ENCODE measurements at places on chromosomes 6 and 20.

GRCh38 chr6:186340-186965, 105.8 kb upstream of the DUSP22 start:
- DNase-seq: no peak

- no peak for DNase-seq
Measured at GRCh38 chr6:128033156-128033555, 132.3 kb upstream of the THEMIS start.

GRCh38 chr6:34979994-34980393, 90.9 kb downstream of the ANKS1A start:
- no peak for DNase-seq

GRCh38 chr6:55957961-55958422, 82.6 kb upstream of the BMP5 start:
- no peak for DNase-seq

GRCh38 chr6:57108691-57109090, 18.7 kb downstream of the ZNF451 start:
- DNase-seq: peak; percentile 37

DNA sequence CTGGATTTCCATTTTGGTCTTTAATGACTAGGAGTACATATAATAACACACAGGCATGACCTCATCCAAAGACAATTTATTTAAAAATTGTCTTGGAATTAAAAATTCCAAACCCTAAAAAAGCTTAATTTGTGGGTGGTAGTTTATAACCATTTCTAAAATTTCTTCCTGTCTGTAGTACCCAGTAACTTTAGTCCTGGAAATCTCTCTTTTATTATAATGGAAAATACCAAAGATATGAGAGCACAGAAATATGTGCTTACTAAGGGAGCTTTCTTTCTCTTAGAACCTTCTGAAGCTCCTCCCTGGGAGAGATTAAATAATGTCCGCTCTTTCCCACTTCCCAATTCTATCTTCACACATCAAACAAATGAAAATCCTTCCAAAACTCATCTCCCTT, 70.5 kb upstream of the PRL start:
- no peak for DNase-seq

- DNase-seq: no peak
Measured at GRCh38 chr6:137434640-137435039, 59.6 kb downstream of the OLIG3 start.

- peak; percentile 16 for DNase-seq
Measured at GRCh38 chr6:127118298-127119101, at the start of gene RSPO3. TSS of gene RSPO3 (plus strand) at chr6:127118671. CDS start at chr6:127119193, 522 bp downstream.

DNA sequence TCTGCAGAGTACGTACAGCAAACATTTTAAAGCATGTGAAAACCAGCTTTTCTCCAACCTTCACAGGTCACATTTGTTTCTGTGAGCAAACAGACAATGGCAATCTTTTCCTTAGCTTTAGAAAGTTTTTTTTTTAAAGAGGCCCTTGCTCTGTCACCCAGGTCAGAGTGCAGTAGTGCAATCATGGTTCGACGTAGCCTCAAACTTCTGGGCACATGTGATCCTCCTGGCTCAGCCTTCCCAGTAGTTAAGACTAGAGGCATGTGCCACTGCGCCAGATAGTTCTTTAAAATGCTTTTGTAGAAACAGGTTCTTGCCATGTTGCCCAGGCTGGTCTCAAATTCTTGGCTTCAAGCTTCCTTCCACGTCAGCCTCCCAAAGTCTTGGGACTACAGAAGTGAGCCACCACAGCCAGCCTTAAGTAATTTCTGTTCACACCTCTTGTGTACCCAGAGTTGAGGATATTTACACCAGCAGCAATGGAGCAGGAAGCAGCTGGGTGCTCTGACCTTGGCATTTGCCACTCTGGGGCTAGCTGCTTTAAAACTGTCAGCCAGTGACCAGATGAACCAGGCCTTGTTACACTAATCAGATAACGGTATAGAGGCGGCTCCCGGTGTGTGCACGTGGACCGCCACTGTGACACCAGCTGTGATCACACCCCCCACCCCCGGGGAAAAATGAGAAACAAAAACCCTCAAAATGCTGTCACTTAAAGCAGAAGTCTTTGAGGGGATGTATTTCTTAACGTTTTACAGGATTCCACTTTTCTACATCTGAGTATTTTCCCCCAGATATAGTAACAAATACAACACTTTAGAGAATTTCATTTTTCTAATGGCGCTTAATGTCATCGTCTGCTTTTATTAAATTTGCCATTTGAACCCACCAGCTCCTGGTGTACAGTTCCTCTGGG, 71.3 kb downstream of the AKAP12 start:
- DNase-seq: no peak

- DNase-seq: peak; percentile 33
Measured at GRCh38 chr6:155174576-155175211, 89.1 kb upstream of the CLDN20 start.

GRCh38 chr6:157962601-157963302, 18.9 kb upstream of the SYNJ2 start:
- DNase-seq: no peak

GRCh38 chr6:74899416-74899815, 306.4 kb downstream of the COL12A1 start:
- no peak for DNase-seq

GRCh38 chr20:33653900-33654596, 8.1 kb upstream of the C20orf144 start:
- no peak for DNase-seq

- DNase-seq: no peak
Measured at GRCh38 chr6:76790881-76791280, 672.4 kb downstream of the HTR1B start.

GRCh38 chr6:32050562-32050961, 12.3 kb downstream of the CYP21A2 start:
- DNase-seq: no peak

DNA sequence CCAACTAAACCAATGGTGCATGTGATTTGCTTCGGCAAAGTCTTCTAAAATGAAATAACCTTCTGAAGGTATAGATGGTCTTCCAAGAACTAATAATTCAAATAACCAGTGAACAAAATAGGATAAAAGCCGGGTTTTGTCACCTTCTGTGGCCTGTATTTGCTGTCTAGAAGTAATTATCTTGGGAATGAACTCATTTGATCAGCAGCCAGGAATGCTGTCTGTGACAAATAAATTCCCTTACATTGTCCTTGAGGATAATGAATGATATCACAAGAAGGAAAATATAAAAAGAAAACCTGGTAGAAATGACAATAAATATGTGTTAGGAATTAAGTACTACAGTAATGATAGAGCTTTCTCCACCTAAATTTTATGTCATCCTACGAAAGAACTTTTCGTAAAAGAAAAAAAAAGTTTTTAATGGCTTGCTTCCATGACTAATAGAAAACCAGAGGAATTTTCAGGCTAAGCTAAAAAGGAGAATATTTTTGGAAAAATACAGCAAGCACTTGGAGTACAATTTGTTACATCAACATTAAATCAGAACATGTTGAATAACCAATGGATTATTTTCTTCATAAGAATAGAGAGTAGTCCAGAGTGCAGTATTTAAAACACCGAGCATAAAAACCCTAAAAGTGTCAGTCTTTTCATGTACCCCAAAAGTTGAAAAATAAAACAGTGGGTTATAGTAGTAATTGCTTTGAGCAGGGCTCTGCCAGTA, 247.7 kb downstream of the TBC1D7 start:
- no peak for DNase-seq

DNA sequence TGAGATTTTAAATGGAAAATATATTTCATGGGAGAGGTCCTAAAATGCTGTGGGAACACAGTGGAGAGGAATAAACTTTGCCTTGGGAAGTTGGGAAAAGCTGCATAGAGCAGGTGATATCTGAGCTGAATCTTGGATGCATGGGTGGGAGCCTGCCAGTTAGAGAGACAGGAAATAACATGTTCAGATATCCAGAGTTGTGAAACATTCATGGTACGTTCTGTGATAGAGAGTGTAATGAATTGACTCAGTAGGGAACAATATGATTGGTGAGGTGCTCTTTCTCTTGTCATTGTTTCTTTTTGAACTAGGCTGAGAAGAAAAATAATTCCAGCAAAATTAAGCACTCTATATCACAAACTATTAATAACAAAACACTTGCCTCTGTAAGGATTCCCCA, 72.8 kb downstream of the RPS12 start:
- no peak for DNase-seq

GRCh38 chr6:57303931-57304681, 13.3 kb upstream of the PRIM2 start:
- DNase-seq: no peak

GRCh38 chr20:19330731-19331130, 118.3 kb downstream of the SLC24A3 start:
- DNase-seq: peak; percentile 41

DNA sequence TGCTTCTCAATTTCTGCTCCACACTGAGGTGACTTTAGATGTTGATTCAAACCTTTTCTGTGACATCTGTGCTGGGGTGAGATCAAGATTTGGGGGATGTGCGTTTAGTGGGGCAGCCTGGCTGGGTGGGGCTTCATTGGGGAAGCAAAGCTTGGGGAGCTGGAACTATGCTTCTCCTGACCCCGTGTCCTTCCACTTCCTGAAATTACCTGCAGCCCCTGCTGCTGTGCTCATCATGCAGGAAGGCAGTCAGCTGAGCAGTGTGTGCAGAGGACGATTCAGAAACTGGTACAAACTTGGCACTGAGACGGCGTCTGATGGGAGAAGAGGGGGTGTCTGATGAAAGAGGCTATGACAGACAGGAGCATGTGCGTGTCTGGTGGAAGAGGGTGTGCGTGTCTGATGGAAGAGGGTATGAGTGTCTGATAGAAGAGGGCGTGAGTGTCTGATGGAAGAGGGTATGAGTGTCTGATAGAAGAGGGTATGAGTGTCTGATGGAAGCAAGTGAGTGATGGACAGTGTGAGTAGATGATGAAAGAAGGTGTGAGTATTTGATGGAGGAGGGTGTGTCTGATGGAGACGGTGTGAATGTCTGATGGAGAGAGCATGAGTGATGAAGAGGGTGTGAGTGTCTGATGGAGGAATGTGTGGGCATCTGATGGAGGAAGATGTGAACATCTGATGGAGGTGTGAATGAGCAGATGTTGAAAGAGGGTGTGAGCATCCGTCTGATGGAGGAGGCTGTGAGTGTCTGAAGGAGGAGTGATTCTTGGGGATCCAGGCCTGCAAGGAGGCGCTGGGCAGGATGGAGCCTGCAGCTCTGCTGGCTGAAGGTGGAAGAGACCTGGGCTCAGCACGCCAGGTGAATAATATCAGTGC, 103.4 kb downstream of the SYCP2 start:
- DNase-seq: no peak

DNA sequence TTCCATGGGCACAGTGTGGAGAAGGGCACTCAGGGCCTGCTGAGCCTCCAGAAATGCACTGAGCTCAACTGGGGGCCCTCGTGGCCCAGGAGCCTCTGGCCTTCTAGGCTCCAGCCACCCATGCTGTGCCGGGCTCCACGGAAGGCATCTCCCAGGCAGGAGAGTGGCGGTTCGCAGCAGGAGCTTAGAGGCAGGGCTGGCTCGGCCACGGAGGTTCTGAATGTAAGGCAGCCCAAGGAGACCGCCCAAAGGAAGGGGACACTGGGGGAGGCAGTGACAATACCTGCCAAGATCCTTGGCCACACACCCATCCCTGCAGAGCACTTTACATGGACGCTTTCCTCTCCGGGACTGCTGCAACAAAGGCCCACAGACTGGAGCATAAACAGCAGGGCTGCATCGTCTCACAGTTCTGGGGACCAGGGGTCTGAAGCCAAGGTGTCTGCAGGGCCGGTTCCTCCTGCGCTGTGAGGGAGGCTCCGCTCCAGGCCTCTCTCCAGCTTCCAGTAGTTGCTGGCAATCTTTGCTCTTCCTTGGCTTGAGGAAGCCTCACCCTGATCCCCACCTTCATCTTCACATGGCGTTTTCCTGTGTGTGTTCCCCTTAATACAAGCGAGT, 128.2 kb upstream of the CDH4 start:
- no peak for DNase-seq

GRCh38 chr6:167550941-167551627, 226.2 kb downstream of the TTLL2 start:
- DNase-seq: no peak

GRCh38 chr6:30775104-30775503, 30.8 kb upstream of the IER3 start:
- DNase-seq: no peak

GRCh38 chr6:1482381-1483166, 93.2 kb downstream of the FOXF2 start:
- DNase-seq: no peak

- DNase-seq: no peak
Measured at GRCh38 chr6:43491750-43492661, 14.6 kb downstream of the TJAP1 start.

- no peak for DNase-seq
Measured at GRCh38 chr20:40502576-40502975, 186.5 kb downstream of the MAFB start.

DNA sequence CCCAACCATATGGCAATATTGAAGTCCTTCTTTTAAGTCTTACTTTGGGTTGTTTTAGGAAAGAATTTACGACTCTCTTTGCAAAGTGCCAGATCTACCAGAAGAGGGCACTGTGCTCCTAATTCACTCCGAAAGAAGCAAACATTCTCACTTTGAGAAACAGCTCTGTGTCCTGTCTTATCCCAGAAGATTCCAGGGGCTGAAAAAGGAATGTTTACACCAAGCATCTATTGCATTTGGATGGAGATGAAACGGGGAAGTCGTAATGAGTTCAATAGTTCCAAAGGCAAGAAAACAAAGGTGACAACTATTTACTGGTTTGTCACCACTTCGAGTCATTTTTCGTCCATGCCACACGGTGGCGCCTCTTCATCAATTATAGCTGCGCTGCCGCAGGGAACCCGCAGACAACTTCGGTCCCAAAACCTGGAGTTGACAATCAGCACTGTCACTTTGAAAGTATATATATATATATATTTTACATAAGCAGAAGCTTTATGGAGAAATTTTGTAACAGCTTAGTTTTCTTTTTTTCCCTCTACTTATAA, 121.6 kb downstream of the MOXD1 start:
- DNase-seq: peak; percentile 61

- peak; percentile 97 for DNase-seq
Measured at GRCh38 chr6:122399348-122400120, at the start of gene HSF2. TSS of gene HSF2 (plus strand) at chr6:122399652. CDS start at chr6:122399738, 86 bp downstream.

DNA sequence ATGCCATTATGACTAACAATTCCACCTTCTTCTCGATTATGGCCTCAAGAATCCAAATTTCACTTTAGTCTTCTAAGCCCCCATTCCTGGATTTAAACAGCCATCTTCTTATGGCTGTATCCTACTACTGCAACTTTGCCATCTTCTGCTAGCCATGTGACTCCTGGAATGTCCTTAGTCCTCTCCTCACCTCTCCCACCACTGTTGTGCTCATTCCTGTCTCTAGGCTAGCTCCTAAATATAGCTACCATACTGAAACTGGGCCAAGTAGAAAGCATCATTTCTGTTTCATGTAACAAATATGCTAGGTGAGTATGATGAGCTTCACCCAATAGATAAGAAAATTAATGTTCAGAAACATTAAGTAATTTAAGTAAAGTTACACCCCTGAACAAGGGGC, 313.1 kb downstream of the CLVS2 start:
- no peak for DNase-seq

DNA sequence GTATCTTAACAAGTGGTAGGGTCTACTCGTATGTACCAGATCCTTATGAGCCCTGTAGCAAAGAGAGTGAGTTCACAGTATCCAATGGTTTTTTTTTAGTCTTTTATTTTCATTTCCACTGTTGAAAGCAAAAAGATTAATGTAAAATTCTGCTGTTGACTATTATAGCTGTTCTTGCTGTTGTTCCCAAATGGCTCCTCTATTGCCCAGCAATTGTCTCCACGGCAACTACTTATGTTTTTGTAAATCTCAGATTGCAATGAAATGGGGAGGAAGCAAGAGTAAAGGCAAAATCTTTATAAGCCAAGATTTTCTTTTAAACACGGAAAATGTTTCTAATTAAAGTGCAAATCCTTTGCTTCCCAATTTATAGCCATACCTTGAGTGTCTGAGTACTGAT, 406.1 kb downstream of the EPM2A start:
- no peak for DNase-seq

- DNase-seq: peak; percentile 76
Measured at GRCh38 chr6:46704562-46704961, 16.9 kb downstream of the TDRD6 start.
